ENCODE measurements at places on chromosomes 3 and 15. TPM values are rescaled to one million over a fixed set of nuclear protein-coding genes. Genes with fewer than 3 reads are reported as not detected.

DNA sequence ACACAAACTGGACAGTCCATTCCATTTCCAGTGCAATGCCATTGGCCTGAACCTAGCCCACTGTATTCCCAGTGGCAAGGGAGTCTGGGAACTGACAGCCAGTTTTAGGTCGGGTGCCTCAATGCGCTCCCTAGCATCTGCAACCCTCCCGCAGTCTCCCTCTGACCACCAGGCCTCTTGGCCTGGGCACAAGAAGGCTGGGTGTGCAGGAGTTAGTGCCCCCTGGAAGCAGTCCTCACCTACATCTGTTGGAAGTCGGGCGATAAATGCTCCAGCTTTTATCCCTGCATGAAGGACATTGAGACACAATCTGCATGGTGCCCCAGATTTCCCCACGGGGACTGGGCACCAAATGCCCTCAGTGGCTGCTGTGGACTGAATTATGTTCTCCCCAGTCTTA lies 12.7 kb downstream of the C3orf22 start:
- peaks cover 9% of the 10 kb centered on the region for H3K27me3 ChIP-seq
- peaks cover 4% of the 10 kb centered on the region for H3K4me1 ChIP-seq
- peak; percentile 25 for DNase-seq
- no peak overlapping the region for H3K27ac ChIP-seq

GRCh38 chr15:92392462-92392861 lies 1.2 kb upstream of the ST8SIA2 start:
- no peak overlapping the region for H3K4me3 ChIP-seq
- no peak overlapping the region for H3K27ac ChIP-seq
- H3K36me3 ChIP-seq = no peaks in the 10 kb centered on the region
- no peak for DNase-seq

- H3K27ac ChIP-seq = no peak overlapping the region
- no peak overlapping the region for H3K4me3 ChIP-seq
- no peaks in the 10 kb centered on the region for H3K27me3 ChIP-seq
- H3K36me3 ChIP-seq = no peaks in the 10 kb centered on the region
- DNase-seq = no peak
- H3K4me1 ChIP-seq = peaks cover 6% of the 10 kb centered on the region
Observed at GRCh38 chr3:66256806-66257205, 36.0 kb downstream of the SLC25A26 start.

- DNase-seq = no peak
Observed at GRCh38 chr3:123540285-123540684, 44.6 kb downstream of the HACD2 start.

DNA sequence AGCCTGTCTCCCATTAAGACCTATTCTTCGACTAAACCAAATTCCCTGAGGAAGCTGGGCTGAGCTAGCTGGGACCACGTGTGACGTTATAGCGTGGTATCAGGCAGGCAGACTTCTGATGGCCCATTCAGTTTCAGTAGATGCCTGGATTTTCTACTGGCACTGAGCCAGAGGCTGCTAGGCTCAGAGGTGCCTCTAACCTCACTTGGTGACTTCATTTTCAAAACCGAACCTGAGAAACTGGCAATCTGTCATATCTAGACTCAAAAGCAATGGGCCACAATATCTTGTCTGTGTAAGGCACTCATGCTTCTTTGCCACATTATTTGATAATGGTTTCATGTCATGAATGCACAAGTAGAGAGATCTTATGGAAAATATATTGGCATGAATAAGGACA lies 352.1 kb upstream of the AZI2 start:
- no peak for DNase-seq
- no peak overlapping the region for H3K4me3 ChIP-seq
- no peaks in the 10 kb centered on the region for H3K36me3 ChIP-seq
- no peak overlapping the region for H3K27ac ChIP-seq

DNA sequence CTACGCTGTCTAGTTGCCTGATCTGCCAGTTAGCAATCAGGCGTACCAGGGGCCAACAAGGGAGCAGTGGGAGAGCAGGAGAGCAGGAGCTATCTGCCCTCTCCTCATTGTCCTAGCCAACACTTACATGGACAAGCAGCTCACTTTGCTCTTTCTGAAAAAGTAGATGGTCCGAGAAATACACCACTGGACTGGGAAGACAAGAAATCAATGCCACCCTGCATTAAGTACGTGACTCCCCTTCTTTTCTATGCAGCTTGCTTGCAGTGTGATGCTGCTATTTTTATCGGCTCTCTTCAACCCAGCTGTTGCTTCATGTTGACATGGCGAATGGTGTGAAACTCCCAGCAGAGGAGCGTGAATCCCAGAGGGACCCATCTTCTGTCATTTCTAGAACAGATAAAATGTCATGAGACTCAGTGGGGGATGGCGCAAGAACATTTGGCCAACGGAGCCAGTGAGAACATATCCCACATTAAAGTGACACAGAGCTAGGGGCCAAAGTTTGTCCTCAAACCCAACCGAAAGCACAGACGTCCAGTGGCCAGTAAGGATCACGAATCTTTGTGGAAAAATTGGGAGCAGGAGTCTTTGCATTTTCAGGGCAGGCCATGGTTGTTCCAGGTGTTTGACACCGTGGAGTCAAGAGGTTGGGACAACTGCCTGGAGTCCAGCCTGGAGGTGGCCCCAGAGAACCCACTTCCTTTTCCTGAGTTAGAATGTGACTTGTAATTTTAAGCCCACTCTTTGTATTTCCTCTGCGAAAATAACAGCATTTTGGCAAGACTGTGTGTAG lies 53.7 kb upstream of the MEF2A start:
- no peak overlapping the region for H3K27ac ChIP-seq
- H3K4me1 ChIP-seq = peaks cover 39% of the 10 kb centered on the region
- DNase-seq = no peak
- peaks cover 7% of the 10 kb centered on the region for H3K27me3 ChIP-seq
- H3K36me3 ChIP-seq = no peaks in the 10 kb centered on the region

- peak within 1 kb of the TSS; percentile 91 for H3K27ac ChIP-seq
- peak; percentile 98 for DNase-seq
- H3K4me1 ChIP-seq = peaks cover 22% of the 10 kb centered on the region
- H3K36me3 ChIP-seq = peaks cover 5% of the 10 kb centered on the region
- H3K27me3 ChIP-seq = no peaks in the 10 kb centered on the region
Observed at GRCh38 chr3:160449636-160450598, at the start of gene TRIM59. Gene TRIM59 (minus strand): TSS chr3:160449786. CDS start chr3:160439183, 10,603 bp downstream.

GRCh38 chr15:82540055-82540983 lies at the start of gene RPS17:
Gene RPS17 (minus strand): TSS chr15:82540457. CDS start chr15:82540428, 29 bp downstream.
- peaks cover 38% of the 10 kb centered on the region for H3K4me1 ChIP-seq
- no peaks in the 10 kb centered on the region for H3K27me3 ChIP-seq
- H3K4me3 ChIP-seq = peak within 1 kb of the TSS; percentile 100
- DNase-seq = peak; percentile 99
- peaks cover 34% of the 10 kb centered on the region for H3K36me3 ChIP-seq

DNA sequence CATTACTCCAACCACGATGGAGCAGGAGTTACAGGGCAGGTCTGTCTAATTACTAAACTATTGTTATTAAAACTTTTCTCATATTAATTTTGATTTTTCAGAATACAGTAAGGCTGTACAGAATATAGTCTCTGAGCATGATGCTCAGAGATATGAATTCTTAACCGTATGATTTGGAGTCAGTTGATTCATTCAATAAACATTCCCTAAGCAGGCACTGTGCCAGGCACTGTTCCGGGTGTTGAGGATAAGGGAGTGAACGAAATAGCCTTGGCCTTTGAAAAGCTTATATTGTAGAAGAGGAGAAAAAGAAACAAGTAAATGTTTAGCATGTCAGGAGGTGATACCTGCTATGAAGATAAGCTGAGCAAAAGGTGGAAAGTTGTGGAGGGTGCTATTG lies 187.3 kb downstream of the KCNAB1 start:
- no peak for DNase-seq
- no peaks in the 10 kb centered on the region for H3K4me1 ChIP-seq
- no peak overlapping the region for H3K4me3 ChIP-seq
- H3K27ac ChIP-seq = no peak overlapping the region

The FEZF2 gene
- not detected for total RNA-seq

The DPP8 gene
- total RNA-seq = 48.5 TPM

The PLSCR5 gene
- not detected for total RNA-seq

The GOLGA6L2 gene
- total RNA-seq = not detected

Measured in natural killer cell treated with Interleukin-12 subunit alpha and Interleukin-12 subunit beta and Interleukin-15 and Interleukin-18, amount 100 ng/mL, for 72 hours (primary cell).